Central memory CD8-positive, alpha-beta T cell (primary cell): ENCODE measurements at places on chromosomes 2 and 18.

DNA sequence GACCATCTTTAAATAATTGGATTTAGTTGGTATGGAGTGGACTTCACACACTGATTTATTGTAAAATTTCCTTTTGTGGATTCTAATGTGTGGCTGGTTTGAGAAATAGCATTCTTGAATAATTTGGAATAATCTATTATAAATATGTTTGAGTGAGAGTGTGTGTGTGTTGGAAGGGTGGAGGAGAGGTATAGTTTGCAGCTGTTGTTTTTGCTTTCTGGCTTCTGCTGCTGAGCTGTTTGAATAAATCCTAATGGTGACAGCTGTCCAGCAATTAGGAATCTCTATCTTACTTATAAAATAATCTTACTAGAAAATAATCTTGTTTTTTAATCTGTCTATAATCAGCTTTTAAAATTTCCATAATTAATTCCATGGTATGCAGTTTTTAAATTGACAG, 1283.0 kb upstream of the CDH2 start:
- DNase-seq = no peak

GRCh38 chr2:55163941-55164390, 68.1 kb downstream of the CLHC1 start:
- DNase-seq = no peak

DNA sequence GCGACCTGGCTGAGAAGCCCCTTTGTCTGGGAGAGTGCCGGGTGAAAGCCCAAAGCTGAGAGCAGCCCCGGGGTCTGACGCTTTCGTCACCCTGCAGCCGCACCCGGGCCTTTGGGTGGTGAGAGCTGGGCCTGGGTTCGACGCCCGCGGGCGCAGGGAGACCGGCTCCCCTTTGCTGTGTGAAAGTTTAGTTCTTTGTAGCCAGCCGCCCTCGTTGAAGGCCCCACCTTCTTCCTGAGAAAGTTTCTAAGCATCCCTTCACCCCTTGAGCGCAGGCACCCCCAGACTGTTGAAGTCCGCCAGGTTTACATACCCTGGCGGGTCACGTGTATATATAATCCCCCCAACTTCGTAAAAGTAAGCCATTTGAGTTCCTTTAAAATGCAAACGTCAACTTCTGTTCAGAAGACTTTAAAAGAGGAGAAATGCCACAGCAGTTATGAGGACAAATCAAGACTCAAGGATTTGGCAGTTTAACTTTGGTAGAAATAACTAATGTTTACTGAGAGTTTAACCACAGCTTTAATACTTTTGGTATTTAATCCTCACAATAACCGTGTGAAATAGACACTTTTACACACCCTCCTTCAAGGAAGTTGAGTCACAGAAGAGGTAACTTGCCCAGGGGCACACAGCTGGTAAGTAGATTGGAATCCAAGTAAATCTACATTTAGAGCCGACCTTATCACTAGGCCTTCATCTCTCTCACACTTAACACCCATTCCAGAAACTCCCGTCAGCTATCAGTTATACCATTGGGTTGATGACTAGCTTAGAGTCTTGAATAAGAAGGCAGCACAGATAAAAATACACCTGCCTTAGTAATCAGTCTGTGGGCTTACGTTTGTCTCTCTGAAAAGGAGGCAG, 1.1 kb upstream of the MBOAT2 start:
- no peak for DNase-seq

GRCh38 chr18:36658611-36659010, 170.2 kb downstream of the TPGS2 start:
- no peak for DNase-seq

GRCh38 chr2:236262238-236262637, 2.0 kb downstream of the ASB18 start:
- DNase-seq = no peak

DNA sequence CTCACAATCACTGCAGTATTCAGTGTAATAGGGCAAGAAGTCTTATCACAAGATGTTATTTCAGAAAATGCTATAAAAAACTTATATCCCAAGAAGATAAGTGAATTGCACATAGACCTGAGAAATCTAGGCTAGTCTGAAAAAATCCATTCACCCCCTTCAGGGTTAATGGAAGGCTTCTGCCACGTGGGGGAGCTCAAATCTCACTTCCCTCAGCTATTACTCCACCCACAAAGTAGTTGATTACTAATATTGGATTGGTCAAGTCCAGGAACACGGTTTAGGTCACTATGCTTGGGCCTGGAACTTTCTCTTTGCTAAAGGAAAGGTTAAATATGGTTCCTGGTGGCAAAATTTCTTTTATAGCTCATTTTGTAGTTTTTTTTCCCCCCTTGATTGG, 51.2 kb upstream of the ADAM23 start:
- DNase-seq = no peak

- DNase-seq = no peak
These were observed 259.0 kb upstream of the ERBB4 start for GRCh38 chr2:212797484-212798205.

- no peak for DNase-seq
These were observed 13.6 kb downstream of the CCDC68 start for GRCh38 chr18:54945576-54946125.

DNA sequence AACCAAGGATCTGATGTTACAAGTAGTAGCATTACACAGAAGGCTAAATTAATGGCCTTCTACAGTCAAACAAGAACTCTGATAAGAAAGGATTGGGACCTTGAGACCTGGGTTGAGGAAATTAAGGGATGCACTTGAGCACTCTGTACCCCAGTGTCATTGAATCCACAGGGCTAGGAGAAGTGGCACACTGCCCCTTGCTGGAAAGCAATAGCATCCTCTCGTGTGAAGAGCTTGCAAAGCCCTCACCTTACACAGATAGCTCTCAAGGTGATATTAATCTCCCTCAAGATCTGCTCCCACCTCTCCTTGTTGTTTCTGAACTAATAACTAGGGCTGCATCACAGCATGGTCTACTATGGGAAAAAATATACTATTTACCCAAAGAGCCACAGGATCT, 26.5 kb upstream of the CHST9 start:
- DNase-seq = no peak

GRCh38 chr2:207991944-207992343, 33.4 kb downstream of the PLEKHM3 start:
- DNase-seq = no peak

- no peak for DNase-seq
These were observed 50.6 kb downstream of the MDH1 start for GRCh38 chr2:63639344-63639743.

- DNase-seq = no peak
These were observed 36.3 kb downstream of the TGOLN2 start for GRCh38 chr2:85291425-85292023.

GRCh38 chr2:122863532-122863931, 1108.1 kb downstream of the TSN start:
- no peak for DNase-seq

DNA sequence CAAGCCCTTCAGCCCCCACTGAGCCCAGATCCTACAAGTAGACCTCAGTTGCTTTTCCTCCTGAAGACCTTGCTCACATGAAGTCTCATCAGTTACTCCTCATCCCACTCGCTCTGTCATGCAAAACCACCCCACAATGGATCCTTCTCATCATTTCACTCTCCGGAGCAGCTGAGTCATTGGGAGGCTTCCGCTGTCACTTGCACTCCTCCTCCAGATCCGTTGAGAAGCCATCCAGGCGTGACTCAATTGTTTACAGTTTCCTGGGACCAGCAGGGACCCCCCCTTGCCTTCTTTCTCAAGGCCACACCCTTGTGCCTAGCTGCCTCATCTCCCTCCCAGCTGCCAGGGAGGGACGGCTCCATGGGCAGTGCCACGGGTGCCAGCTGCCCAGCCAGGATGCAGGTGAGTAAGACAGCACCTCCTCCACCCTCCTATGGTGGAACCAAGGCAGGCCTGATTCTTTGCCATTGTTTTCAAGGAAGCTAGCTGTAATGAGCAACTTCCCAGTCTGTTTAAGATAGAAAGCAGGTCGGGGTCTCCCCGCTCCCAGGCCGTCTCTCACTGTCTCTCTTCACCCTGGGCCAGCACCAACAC, 16.3 kb downstream of the GPR55 start:
- no peak for DNase-seq

- no peak for DNase-seq
These were observed 601.8 kb upstream of the ID2 start for GRCh38 chr2:8080063-8080462.

DNA sequence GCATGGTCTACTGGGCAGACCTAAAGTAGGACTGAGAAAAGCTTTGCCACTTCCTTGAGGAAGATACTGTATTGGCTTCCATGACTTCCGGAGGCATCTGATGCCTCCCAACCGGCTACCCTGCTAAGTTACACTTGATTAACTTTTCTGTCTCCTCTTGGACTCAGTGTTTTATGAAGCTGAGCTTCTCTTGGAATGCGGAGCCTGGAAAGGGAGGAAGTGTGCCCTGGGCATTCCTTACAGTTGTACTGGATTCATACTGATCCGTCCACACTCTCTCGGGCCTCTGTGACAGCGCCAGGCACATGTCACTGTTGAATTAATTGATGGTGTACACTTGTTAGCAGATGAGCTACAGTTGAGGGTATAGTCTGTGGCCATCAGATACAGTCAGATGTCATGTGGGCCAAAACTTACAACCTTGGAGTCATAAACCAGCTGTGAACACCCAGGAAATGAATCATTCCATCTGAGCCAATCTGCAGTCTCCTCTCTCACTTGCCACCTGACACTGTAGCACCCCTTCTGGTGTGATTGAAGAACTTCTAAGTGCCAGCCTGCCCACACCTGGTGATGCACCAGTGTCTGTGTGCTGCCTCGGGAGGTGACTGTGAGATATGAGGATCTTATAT, 122.5 kb downstream of the FHOD3 start:
- DNase-seq = no peak

- DNase-seq = no peak
These were observed 121.8 kb upstream of the DNAJC10 start for GRCh38 chr2:182594286-182594685.

- DNase-seq = no peak
These were observed 212.1 kb upstream of the NCKAP5 start for GRCh38 chr2:133780099-133780996.

GRCh38 chr2:21333684-21334083, 209.9 kb downstream of the TDRD15 start:
- DNase-seq = no peak

GRCh38 chr18:49819823-49820671, 6.7 kb upstream of the ACAA2 start:
- DNase-seq = no peak

GRCh38 chr2:46875226-46875899, 40.2 kb downstream of the MCFD2 start:
- no peak for DNase-seq

GRCh38 chr2:45755585-45756335, 104.3 kb downstream of the PRKCE start:
- no peak for DNase-seq

DNA sequence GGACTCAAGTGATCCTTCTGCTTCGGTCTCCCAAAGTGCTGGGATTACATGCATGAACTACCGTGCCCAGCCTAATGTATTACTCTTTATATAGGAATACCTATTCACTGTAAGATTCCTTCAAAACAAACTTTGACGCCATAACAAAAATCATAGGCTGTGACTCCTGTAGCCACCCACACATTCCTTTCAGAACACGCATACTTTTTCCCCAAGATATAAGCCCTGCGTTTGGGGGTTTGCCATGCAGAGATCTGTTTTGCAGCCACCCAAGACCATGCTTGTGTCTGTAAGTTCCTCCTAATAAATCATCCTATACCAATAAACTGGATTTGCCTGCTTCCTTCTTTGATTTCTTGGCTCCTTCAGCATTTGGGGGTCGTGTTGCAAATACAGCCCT, 46.0 kb upstream of the STON1 start:
- DNase-seq = no peak

DNA sequence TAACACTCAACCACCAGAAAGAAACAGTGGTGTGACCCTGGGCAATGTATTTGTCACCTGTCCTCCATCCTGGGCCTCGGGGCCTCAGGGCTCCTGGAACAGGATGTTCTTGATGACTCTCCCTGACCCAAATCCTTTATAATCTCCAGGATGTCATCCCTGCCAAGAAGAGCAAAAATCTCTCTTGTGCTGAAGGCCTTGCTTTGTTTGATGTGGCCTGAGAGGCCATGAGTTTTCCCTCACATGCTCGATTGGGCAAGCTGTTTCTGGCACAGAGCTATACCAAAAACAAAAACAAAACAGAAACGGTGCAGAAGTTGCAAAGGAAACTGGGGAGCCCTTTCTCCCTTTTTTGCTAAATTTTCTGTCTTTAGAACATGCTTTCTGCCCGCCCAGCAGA, 35.7 kb upstream of the ST3GAL5 start:
- no peak for DNase-seq

- no peak for DNase-seq
These were observed 255.9 kb upstream of the STON1 start for GRCh38 chr2:48274040-48274439.

- DNase-seq = no peak
These were observed 117.6 kb upstream of the CXCR4 start for GRCh38 chr2:136235546-136235945.

- no peak for DNase-seq
These were observed 263.8 kb downstream of the LOXHD1 start for GRCh38 chr18:46393230-46393629.

DNA sequence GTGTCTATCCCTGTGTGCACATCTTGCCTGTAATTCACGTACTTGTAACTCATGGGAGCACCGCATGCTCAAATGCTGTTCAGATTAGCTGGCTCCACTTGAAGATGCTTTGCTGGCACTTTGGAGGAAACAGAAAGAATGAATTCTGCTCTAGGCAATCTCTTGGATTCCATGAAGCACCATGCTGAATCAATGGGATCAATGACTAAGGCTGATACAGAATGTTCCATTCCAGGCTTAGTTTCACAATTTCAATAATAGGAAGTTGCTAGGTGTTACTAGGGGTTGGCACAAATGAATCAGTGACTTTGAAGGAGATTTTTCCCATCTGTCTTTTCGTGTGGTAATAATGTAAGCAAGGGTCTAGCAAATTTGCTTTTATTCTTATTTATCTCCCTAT, 328.8 kb downstream of the OSR1 start:
- no peak for DNase-seq

DNA sequence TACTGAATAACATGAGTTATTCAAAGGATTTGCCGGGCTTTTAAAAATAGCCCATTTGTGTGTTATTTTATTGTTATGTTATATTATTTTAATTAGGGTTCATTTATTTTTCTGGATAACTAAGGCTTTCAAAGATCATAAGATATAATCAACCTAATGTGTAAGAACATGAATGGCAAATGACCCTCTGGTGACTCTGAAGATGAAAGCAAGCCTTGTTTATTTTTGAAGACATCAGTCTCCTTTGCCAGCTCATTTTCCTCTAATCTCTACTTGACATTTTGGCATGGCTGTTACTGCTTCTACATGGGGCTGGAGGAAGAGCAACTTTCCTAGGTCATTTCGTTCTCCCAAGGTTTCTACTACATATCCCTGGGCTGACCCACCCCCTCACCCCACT, 10.6 kb downstream of the FAP start:
- no peak for DNase-seq
